ENCODE measurements at places on chromosomes 3 and 15.

GRCh38 chr15:34721802-34722438 lies 32.9 kb downstream of the GJD2 start:
- DNase-seq, result no peak

- no peak for DNase-seq
Measured at GRCh38 chr15:48984021-48984710, 20.4 kb upstream of the SHC4 start.

DNA sequence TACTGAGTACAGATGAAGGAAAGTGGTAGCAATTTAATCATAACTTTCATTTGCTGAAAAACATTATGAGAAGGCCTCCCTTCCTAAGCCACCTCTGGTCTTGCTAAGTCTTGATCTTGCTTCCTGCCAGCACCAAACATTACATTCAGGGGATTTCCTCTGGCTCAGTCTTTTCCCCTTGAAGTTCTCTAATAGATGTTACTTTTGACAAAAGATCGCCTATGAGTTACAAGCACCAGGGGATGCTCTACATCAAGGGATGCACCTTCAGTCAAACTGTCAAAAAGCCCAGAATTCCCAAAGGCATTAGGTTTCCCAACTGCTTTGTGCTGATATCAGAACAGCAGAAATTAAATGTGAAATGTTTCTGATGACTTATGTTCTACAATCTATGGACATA lies 47.3 kb downstream of the AQP9 start:
- DNase-seq, result no peak

- no peak for DNase-seq
Measured at GRCh38 chr15:63044645-63045464, 2.3 kb downstream of the TPM1 start.

- DNase-seq, result no peak
Measured at GRCh38 chr15:47756872-47757271, 39.6 kb downstream of the SEMA6D start.

DNA sequence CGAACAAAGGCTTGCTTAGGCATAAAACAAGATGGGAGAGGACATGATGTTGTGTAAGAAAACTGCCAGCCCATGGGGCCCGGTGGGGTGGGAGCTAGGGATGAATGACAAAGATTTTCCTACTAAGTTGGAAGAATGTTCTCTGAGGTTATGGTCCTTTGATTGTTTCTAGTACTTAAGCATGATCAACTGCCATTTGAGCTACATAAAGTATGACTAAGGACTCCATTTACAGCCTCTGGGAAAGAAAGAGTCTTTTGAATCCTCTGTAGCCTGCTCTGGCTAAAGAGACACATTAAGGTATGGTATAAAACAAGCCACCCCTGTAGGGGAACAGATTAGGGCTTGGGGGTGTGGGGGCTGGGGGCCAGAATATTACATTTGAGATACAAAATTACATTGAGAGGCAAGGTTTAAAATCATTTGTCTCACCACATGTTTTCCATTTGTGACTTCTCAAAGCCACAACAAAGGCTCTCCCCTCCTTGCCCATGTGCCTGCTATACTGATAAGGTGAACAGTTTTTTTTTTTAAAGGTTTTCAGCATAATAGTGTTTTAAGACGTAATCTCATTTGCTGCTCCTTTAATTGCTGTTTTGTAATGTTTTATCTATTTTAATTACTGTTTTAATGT lies 323.4 kb downstream of the CHST2 start:
- no peak for DNase-seq

DNA sequence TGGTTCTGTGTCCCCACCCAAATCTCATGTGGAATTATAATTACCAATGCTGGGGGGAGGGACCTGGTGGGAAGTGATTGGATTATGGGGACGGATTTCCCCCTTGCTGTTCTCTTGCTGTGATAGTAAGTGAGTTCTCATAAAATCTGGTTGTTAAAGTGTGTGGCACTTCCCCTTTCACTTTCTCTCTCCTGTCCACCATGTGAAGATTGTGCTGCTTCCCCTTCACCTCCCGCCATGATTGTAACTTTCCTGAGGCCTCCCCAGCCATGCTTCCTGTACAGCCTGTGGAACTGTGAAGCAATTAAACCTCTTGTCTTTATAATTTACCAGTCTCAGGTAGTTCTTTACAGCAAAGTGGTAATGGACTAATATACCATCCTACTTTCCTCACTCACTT lies 289.6 kb downstream of the EFHB start:
- no peak for DNase-seq

Data from activated effector memory CD4-positive, alpha-beta T cell treated with Interleukin-2 at 50 U/mL for 16 hours (primary cell).